ENCODE measurements at places on chromosomes 3 and 15.

GRCh38 chr15:67545864-67546263 lies 3.4 kb downstream of the MAP2K5 start:
- no peak for DNase-seq

GRCh38 chr15:89441295-89441812 lies 55.0 kb downstream of the RHCG start:
- no peak for DNase-seq

DNA sequence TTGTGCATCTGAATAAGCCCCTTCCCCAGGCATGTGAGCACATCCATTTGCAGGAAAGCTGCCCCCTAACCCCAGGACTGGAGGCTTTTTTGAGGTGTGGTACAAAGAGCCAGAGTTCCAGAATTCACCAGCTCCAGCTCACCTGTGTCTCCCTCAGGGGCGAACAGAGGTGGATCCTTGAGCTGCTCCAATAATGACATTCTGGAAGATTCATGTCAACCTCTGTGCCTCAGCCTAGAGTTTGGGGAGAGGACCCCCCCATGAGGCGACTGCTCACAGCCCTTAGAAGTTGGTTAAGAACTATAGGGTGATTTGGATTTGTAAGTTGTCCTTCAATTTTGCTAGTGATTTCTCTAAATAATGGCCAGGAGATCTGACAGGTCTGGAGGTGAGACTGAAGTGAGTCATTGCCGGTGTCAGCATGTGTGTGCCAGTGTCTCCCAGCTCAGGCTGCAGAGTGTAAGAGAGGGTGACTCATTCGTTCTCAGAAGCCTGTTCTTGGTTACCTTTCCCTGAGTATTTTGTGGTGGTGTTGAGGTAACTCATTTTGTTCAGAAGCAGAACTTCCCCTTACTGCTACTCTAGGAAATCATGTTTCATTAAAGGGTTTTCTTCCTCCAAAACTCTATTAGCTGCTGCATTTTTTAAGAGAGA lies 136.9 kb upstream of the TOPAZ1 start:
- peak; percentile 49 for DNase-seq

GRCh38 chr3:89234620-89235019 lies 127.2 kb downstream of the EPHA3 start:
- DNase-seq = no peak

GRCh38 chr3:72601060-72601459 lies 247.2 kb downstream of the SHQ1 start:
- no peak for DNase-seq

DNA sequence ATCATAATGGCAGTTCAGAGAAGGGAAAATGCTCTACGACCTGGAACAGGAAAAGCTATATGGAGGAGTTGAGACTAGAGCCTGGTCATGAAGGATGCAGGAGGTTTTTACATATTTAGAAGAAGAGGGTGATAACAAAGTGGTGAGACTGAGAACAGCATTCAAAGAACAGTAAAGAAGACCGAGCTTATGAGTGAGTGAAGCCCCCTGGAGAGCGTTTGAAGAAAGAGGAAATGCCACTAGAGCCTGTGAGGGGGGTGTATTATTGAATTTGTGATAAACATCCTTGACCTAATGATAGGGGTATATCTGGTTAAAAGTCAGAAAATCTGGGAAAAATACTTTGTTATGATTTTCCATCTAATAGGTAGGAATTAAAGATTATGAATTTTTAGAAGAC lies 4.2 kb downstream of the PARP9 start:
- DNase-seq = no peak

DNA sequence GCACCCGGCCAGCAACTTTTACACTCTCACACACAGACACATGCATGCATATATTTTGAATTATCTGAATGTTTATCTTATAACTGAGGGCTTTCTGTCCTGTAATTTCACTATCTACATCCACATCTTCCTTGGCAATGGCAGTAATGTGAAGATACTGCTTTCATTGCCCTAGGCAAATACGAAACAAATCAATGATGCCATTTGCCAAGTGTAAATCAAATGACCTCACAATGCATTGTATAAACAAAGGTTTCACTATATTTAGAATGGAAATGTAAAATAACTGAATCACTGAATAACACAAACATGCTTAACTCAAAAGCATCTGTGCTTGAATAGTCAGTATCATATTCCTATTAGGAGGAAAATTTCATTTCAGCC lies 455.6 kb downstream of the TBL1XR1 start:
- DNase-seq = no peak

DNA sequence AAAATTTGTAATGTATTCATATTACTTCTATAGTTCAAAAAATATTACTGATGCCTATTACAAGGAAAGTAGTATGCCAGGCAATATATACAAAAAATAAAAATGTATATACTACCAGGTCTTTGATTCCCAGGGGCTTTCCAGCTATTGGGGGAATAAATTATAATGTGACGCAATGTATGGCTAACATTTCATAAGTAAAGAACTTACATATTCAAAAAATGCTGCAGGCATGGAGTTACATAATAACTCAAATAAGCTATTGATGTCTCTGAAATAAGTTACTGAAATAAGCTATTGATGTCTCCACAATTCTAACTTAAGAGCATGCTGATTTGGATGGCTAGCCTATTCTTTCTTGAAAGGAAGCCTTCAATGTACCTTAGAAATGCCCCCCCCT lies 30.2 kb downstream of the MCCC1 start:
- peak; percentile 25 for DNase-seq

- no peak for DNase-seq
Measured at GRCh38 chr3:9678493-9678892, 25.1 kb upstream of the CPNE9 start.

- DNase-seq = peak; percentile 24
Measured at GRCh38 chr3:46558184-46559043, 7.7 kb downstream of the LRRC2 start.

DNA sequence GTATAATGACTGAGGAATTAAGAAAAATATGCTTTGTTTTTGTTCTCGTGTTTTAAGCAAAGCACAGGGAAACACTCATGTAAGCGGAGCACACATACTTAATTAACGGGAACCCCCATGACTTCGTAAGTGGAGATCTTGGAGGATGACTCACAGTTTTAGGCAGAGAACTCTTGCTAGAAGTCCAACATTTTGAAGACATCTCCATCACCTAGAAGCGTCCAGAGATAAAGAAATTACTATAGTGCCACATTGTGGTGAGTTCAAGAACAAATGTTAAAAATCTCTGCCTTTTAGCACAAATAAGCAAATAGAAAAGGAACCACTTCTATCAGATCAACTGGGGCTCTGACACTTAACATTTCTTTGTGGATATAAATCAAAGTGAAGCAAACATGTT lies 194.1 kb upstream of the ARHGEF26 start:
- peak; percentile 62 for DNase-seq

DNA sequence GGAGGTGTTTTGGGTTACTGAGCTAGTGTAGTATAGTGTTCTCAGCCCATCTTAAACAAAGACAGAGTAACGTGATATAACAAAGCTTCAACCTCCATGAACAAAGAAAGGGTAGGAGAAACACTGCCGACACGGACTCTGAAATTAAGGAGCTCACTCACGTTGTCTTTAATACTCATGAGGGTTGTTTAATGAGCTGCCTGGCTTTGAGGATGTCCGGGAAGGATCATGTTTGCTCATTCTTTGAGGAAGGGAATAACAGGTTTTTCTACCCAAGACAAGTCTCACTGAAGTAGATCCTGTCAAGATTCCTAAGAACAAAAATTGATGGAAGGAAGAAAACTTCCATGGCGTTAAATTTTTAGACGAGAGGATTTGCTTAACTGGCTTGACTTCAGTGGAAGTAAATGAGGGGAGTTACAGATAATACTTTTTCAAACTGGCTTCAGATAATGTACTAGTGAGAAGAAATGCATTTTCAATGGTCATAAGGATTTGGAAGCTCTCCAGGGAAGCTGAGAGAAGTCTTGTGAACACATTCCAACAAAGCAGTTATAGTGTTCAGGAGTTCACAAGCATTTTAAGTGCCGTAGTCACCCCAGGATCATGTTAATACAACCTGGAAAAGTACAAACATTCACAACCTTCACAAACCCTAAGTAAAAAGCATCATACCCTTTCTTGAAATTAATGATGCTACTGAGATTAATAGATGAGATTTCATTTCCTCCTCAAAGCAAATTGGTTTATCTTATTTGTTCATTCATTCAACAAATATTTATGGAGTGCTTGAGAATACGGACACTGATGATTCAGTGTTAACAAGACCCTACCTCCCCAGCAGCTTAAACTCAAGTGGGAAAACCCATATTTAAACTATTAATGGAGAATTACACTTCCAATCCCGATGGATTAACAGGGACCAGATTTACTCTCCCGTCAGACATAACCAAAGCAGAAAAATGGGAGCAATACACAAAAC lies 101.5 kb downstream of the SHQ1 start:
- peak; percentile 30 for DNase-seq

GRCh38 chr15:71128939-71129562 lies 13.8 kb downstream of the THSD4 start:
- DNase-seq = no peak

GRCh38 chr3:110521019-110521418 lies 550.6 kb upstream of the NECTIN3 start:
- peak; percentile 77 for DNase-seq

DNA sequence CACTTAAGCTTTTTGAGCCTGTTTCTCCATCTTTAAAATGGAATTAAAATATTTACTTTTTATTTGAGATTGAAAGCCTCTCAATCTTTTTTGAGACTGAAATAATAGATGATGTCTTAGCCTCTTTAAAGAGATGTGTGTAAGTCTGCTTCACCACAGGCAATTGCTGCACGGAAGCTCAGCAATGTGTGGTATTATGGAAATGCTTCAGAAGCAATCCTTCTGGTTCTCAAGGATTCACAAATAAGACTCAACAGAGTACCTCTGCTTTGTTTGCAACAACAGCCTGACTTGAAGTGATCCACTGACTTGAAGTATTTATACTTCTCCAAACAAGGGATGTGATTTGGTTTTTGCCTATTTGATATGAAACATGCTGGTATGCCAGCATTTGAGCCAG lies 332.0 kb upstream of the RASGRP1 start:
- no peak for DNase-seq

DNA sequence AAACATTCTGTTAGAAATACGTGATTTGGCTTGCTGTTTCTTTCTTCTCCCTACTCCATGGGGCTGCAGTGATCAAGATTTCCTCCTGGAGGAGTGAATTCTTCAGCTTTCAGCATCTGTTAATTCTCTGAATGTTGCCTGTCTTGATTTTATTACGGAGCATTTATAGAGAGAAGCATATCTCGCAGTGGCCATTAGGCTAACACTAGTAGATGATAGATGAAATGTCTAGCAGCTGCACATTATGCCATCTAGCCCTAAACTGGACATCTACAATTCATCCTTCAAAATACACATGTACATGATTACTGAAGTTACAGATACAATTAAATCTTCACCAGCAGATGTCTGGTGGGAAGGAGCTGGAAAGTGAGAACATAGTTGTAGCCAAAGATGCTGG lies 769.8 kb upstream of the NECTIN3 start:
- no peak for DNase-seq

GRCh38 chr3:141261472-141262307 lies 30.1 kb downstream of the PXYLP1 start:
- DNase-seq = no peak

- no peak for DNase-seq
Measured at GRCh38 chr3:107208796-107209195, 168.4 kb upstream of the CCDC54 start.

GRCh38 chr3:157199841-157200240 lies 39.9 kb upstream of the CCNL1 start:
- DNase-seq = no peak

DNA sequence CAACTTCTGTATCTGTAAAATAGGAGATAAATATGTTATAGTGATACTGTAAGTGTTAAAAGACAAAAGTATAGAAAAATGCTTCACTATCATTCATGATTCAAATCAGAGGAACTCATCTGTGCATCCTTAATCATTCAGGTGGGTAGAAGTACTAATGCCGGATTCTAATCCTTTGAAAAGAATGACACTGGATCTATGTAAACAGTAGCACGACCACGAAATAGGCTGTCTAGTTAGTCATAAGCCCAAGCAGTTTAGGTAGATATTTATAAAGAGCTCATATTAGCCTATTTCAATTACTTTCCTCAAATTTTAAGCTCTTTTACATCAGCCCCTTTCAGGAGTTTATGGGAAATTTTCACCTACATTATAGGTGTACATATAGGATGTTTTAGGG lies 437.9 kb downstream of the SOX2 start:
- no peak for DNase-seq

DNA sequence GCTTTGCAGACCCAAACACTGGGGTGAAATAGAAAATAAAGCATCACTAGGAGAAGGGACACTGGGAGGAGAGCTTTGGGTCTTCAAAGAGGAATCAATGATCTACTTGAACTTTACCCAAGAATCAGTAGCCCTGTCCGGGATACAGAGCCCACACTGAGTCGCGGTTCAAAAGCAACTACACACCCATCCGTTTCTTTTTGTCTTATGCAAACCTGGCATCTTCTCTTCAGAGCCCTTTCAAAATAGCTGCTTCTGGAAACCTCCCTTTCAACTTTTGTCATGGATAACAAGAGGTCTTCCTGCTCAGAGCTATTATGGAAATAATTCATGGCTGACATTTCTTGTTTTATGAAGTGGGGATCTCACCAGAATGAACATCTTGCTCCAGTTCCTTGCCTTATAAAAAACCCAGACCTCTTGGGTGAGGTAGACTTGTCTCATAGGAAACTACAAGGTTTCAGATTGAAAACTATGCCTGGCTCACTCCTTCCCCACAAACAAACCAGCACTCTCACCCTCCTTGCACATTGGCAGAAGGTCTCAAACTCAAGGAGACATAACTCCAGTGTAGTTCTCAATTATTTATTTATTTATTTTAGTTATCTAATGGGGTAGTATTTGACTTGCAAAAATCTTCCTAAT lies 115.1 kb upstream of the ARHGEF3 start:
- DNase-seq = no peak

- DNase-seq = peak; percentile 89
Measured at GRCh38 chr15:92682741-92683510, 27.4 kb upstream of the FAM174B start.

GRCh38 chr3:134299185-134299887 lies 48.7 kb upstream of the RYK start:
- DNase-seq = peak; percentile 76

GRCh38 chr3:119733812-119734211 lies 31.0 kb downstream of the CFAP91 start:
- DNase-seq = no peak

GRCh38 chr15:74385733-74386132 lies 18.3 kb upstream of the CYP11A1 start:
- DNase-seq = no peak

DNA sequence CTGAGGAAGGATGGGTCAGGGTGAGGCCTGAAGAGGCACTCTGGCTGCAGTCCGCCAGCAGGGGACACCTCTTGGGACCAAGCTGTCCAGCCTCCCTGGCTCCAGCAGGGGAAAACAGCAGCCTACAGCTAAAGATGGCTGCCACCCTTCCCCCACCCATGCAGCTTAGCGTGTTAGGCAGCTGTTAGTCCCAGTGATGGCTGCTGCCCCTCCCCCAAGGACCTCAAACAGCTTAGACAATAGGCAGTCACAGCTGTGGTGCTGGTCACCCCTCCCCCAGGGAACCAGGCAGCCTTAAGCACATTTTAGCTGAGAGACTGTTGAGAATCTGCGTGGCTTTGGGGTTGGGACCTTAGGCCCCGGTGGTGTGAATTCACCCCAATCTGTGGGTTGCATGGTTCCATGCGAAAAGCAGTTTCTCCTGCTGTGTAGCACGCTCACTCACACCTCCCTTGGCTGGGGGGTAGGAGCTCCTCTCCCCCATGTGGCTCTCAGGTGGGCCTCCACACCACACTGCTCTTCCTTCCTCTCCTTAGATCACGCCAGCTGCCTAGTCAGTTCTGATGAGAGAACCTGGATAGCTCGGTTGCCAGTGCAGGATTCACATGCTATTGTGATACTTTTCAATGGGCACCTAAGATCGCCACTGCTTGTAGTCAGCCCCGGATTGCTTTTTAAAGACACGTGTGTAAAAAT lies 140.5 kb upstream of the CADPS start:
- DNase-seq = no peak
